Amniotic epithelial cell (primary cell): ENCODE measurements at places on chromosomes 11 and 22.
A peak's percentile ranks its signal among the peaks of the same experiment; 100 is the strongest.

- no peak for DNase-seq
These were observed 11.5 kb upstream of the CRKL start for GRCh38 chr22:20905415-20906386.

DNA sequence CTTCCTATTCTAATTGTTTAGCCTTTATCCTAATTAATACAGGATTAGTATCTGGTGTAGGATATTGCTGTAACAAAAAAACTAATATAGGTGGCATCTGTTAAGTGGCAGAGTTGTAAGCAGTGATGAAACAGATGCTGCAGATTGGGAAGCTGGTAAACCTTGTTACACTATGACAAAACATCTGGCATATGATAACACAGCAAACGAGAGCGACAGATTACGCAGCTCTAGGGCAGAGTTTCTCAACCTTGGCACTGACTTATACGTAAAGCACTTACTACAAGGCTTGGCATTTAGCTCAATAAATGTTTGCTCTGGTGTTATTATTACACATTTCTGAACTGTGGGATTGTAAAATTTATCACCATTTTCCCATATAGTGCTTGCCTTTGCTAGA, 137.0 kb downstream of the ATG16L2 start:
- peak; percentile 94 for DNase-seq

DNA sequence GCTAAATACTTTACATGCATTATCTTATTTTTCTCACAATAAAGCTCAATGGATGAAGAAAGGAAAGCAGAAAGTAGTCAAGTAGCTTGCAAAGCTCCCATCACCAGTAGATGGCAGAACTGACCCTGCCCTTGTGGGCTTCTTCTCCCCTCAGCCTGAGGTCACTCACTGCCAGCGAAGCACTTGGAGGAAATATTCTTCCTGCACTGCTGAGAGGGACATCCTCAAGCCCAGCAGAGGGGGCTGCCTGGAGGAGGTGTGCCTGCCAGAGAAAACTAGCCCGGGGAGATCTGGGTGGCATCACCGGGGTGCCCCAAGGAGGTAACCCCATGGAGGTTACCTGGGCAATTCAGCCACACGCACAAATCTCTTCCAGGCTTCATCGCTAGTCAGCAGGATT, 6.6 kb downstream of the APOL4 start:
- DNase-seq = peak; percentile 77

DNA sequence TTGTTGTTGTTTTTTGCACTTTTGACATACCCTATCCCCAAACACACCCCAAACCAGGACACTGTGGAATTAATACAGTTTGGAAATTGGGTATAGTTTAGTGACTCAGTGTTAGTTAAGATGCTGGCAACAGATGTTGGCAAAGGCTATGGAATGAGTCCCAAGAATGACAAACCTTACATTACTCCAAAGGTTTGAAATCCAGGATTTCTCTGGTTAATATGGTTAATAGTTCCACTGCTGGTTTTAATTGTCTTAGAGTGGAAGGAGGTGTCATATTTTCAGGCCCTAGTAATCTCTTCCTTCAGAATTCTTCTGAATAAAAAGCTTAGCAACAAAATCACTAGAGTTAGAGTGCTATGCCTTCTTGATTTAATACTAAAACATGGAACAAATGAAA, 775 bp downstream of the LPXN start:
- no peak for DNase-seq

- peak; percentile 81 for DNase-seq
These were observed 58.4 kb upstream of the PSMA1 start for GRCh38 chr11:14578541-14578956.

GRCh38 chr11:77209663-77210062, 81.6 kb downstream of the MYO7A start:
- DNase-seq = no peak

- DNase-seq = no peak
These were observed 168.8 kb downstream of the GRIK4 start for GRCh38 chr11:120680322-120680721.

DNA sequence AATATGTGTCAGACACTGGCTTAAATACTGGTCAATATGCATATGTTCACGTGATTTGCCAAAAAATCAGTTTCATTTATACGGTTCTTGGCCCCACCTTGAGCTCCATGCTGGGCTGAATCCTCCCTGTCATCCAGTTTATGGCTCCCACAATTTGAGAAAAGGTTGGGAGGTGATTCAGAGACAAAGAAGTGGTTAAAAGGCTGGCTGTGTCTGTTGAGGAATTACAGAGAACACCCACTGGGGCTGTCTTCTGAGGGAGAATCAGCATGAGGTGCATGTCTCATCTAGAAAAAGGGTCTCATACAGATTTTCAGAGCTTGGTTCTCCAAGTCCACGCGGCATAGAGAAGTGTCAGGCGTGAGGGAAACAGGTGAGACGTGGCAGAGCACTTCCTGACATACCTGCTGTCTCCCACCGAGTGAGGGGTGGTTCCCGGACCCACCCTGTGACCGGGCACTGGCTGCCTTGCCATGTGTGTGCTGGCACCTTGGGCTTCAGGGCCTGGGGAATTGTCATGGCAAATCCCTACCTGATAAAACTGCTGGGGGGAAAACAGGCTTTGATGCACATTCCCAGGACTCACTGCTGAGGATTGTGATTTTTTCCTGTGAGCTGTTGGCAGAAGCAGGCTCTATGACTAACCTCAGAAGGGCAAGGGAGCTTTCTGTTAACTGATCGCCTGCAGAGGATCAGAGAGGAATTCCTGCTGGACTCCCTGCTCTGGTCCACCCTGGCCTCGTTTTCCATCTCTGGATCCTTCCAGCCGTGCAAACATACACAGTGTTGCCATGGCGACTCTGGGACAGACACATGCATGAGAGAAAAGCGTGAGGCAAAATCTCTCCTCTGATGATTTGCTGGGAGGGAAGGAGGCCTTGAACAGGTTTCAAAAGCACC, 223.6 kb downstream of the ADAMTS15 start:
- peak; percentile 89 for DNase-seq

GRCh38 chr11:119509969-119510401, 87.0 kb upstream of the THY1 start:
- peak; percentile 81 for DNase-seq

- DNase-seq = no peak
These were observed 113.3 kb downstream of the MORC2 start for GRCh38 chr22:30855266-30855665.

- no peak for DNase-seq
These were observed 39.6 kb downstream of the NAT10 start for GRCh38 chr11:34145073-34145472.

GRCh38 chr11:29006668-29007067, 898.5 kb downstream of the METTL15 start:
- DNase-seq = no peak

DNA sequence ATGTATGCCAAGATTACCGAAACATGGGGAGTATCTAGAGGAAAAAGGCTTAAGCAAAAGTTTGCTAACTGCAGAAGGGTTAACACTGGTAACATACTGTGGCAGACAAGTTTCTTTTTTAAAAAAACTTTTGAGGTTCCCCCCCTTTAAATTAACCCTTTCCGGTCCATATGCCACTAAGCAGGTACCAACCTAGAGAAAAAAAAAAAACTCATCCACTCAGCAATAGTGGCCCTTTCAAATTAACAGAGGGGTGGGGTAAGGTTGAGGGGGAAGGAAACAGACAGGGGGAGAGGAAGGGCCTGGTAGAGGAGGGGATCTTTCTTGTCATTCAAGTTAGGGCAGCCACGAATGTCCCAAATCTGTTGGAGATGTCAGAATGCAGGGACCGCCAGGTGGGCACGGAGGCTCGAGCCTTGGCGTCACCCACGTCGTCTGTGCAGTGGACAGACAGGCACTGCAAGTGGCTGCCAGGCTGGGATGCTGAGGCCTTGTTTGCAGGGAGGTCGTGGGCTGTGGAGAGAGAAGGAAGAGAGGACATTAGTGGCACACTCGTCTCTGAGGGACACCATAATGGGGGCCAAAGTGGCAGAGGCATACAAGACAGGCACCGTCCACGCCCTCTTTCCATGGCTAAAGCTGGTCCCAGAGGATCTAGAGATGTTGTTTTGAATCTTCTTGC, 50.8 kb downstream of the MN1 start:
- DNase-seq = no peak

DNA sequence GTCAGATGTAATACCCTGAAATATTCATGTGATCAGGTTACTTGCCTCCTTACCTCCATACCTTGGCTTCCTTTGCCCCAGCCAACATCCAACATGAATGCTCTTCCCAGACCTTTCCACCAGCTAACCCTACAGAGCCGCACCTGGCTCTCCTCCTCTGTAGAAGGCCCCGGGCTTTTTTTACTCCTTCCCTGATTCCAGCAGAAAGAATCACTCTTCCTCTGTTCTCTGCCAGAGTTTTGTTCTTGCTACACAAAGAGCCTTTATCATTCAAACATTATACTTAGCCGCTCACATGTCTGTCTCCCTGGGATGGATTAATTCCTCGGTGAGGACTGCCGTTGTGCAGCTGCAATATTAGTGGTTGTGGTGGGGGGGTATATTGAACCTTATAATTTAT, 116.8 kb upstream of the GRAMD1B start:
- DNase-seq = no peak

DNA sequence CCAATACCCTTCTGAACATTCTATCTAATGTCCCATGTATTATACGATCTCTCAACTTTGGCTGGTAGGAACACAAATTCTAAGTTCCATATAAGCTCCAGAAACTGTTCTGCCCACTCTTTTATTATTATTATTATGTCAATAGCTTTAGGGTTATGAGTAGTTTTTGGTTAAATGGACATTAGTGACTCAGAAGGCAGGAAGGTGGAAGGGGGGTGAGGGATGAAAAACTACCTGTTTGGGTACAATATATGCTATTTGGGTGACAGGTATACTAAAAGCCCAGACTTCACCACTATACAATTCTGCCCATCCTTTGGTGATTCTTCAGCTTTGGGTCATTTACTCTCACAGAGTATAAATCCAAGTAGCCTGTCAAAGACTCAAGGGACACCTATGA, 22.5 kb upstream of the TRIM29 start:
- DNase-seq = no peak

DNA sequence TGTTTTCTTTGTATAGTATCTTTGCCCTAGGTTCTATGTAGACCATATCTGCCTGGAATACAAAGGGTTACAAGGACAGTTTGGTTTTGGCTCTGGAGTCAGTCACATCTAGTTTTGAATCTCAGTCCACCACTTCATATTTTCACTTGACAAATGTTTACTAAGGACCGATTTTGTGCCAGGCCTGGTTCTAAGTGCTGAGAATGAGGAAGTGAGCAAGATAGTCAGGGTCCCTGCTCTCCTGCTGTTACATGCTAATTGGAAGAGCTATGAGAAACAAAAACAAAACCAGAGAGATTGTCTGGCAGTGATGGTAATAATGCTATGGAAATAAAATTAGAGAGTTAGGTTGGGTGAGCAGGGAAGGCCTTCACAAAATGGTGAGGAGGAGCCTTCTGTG, 66.1 kb upstream of the ARHGAP20 start:
- no peak for DNase-seq

DNA sequence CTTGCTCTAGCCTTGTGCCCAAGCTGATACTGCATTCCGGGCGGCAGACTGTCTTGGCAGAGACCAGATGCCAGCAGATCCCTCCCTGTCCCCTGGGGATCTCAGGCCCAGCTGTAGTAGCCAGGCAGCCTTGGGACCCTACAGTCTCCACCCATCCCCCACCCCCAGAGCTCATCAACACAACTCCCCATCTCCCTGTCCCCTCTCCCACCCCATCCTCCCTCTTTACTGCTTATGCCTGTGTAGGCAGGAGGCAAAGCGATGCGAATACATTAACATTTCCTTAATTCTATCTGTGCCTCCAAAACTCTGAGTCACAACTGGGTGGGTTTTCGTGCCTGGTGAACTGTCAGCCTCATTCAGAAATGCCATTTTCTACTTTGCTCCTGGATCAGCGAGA, 547.6 kb downstream of the BUD13 start:
- no peak for DNase-seq

- DNase-seq = no peak
These were observed 17.6 kb downstream of the PGA5 start for GRCh38 chr11:61258546-61258945.

GRCh38 chr11:84193706-84194105, 907.5 kb upstream of the CCDC90B start:
- no peak for DNase-seq

GRCh38 chr11:94739331-94739730, 28.8 kb upstream of the AMOTL1 start:
- no peak for DNase-seq

GRCh38 chr11:96105944-96106343, 182.0 kb upstream of the MTMR2 start:
- DNase-seq = no peak

- DNase-seq = no peak
These were observed 157.7 kb downstream of the MAML2 start for GRCh38 chr11:96185220-96185768.

- DNase-seq = peak; percentile 39
These were observed 2.9 kb downstream of the MYO7A start for GRCh38 chr11:77130763-77131513.

DNA sequence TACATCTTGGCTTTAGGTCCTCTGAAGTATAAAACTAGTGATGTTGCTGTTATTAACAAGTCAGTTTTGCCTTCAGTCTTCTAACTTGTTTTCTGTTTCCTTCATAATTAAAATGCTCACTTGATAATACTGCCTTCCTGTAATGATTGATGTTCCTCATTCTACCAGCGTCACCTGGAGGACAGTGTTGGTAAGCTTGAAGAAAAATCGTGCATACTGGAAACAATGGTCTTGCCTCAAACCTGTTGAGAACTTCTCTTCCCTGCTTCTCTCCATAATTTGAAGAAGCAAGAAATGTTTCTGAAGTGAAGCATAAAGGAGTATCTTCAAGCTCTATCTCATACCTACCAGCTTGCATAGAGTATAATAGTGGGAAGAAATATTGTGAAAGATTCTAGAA, 3.0 kb downstream of the YWHAH start:
- peak; percentile 27 for DNase-seq

GRCh38 chr22:19896665-19897355, 42.1 kb upstream of the GNB1L start:
- no peak for DNase-seq

DNA sequence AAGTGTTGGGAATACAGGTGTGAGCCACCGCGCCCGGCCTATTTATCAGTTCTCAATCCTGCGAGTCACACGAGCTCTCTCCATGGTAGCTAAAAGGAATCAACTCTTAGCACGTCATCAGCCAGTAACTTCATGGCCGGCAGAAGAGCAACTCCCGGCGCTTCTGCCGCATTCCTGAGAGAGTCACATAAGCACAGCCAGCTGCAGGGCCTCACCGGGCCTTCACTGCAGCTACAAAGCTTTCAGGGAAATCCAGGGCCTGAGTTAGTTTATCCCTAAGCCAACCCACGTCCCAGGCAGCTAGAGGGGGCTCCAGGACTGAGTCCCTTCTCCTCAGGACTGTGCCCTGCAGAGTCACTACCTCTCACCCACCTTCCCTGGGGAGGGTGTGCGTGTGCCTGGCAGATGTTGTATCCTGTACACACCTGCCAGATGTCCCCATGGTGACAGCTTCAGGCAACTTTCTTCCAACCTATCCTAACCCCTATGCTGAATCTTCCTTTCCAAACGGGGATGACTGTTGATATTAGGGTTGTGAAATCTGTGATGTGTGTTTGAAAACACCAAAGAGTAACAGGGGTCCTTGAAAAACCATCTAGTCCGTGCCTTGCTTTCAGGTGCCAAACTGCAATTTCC, 45.9 kb upstream of the ARFGAP3 start:
- DNase-seq = peak; percentile 85

GRCh38 chr11:100776212-100776896, 89.3 kb downstream of the ARHGAP42 start:
- no peak for DNase-seq

- DNase-seq = peak; percentile 85
These were observed 13.5 kb upstream of the SORL1-AS1 start for GRCh38 chr11:121466063-121466794.

- DNase-seq = no peak
These were observed 93.7 kb downstream of the SOX6 start for GRCh38 chr11:16262645-16262955.
